Thoracic aorta (tissue), 2 donors: ENCODE measurements at places on chromosomes 13 and 19.
A peak's percentile ranks its signal among the peaks of the same experiment; 100 is the strongest.

- no peak for DNase-seq
Measured at GRCh38 chr19:40611096-40611495, 9.9 kb downstream of the LTBP4 start.

DNA sequence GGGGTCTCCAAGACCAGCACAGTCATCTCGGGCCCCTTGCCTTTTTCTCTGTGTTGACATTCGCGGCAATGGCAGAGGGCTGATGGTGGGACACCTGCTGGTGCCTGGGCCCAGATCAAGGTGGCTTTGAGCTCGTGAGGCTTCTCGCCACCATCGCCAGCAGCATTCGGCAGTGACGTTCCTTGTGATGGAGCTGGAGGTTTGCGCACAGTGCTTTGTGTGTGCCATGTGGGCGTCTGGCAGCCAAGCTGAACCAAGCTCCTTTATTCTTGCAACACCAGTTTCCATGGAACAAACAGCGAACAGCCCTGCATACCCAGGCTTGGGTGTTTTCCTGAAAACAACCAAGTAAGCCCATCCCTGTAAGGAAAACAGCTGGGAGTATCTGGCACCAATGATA, 9.1 kb upstream of the TMEM255B start:
- no peak for DNase-seq

- DNase-seq = no peak
Measured at GRCh38 chr13:58429917-58430316, 798.4 kb downstream of the PCDH17 start.

- DNase-seq = peak; percentile 41
Measured at GRCh38 chr13:113902986-113903775, 39.3 kb upstream of the GAS6 start.

DNA sequence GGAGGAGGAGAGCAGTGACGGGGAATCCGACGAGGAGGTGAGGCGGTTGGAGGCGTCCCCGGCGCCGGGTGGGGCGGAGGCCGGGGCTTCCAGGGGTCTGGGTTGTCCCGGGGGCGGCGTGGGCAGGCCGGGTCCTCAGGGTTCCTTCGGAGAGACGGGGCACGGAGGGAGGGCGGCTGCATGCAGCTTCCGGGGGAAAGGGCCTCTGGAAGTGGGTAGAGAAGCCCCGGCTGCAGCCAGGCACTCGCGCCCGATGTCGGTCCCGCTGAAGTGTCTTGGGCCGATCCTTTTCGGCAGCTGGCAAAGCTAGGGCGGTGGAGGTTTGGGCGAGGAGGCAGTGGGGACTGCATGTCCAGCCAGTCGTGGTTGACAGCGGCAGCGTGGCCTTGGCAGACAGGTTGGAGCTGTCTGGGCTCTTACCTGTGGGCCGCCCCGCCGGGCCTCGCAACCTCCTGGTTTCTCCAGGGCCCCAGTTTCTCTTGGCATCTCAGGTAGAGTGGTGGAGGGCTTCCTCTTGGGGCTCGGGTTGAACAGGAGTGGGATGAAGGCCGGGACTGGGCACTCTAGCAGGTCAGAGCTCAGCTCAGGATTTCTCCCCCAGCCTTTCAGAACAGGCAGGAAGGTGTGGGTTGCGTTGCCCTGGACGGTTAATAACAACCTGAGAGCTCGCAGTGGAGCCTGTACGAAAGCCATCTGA, 690 bp downstream of the KMT2B start:
- DNase-seq = no peak

- no peak for DNase-seq
Measured at GRCh38 chr19:56321254-56321988, 6.8 kb upstream of the ZSCAN5A start.

DNA sequence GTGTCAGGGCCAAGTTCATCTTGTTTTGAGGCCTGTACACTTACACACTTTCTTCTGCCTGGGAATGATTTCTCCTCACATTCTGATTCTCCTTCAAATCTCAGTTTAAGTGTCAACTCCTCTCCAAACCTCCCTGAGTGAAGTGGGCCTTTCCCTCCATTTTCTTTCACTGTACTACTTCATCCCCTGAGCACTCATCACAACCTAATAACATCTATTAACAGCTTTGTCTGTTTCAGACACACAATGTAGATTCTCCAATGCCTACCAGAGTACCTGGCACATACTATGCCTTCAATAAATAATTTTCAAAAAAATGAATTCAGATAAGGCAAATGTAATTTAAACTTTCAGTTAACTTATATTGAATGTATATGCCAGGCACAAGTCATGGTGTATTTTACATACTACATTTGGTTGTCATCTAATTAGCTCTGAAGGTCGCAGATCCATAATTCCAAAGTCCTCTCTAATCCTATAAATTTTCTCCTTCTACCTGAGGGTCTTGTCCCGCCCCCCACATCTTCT, 357 bp upstream of the COG6 start:
- DNase-seq = no peak

DNA sequence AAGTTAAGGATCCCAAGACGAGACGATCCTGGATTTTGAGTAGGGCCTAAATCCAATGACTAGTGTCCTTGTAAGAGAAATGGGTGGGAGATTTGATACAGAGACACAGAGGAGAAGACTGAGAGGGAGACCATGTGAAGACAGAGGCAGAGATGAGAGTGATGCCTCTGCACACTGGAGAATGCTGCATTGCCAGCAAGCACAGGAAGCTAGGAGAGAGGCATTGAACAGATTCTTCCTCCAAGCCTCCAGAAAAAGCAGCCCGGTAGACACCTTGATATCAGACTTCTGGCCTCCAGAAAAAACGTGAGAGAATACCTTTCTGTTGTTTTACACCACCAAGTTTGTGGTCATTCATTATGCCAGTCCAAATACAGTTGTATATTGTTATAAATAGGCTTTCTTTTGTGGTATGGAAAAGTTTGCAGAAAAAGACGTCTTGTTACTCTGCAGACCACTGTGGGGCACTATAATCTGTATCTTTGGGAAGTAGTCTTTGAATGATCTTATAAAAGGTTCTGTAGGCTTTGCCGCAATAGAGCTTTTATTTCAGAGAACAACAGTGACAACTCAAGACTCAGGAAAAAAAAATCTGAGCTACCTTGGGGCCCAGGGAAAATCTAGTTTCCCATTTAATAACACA, 17.9 kb upstream of the RFC3 start:
- DNase-seq = no peak

DNA sequence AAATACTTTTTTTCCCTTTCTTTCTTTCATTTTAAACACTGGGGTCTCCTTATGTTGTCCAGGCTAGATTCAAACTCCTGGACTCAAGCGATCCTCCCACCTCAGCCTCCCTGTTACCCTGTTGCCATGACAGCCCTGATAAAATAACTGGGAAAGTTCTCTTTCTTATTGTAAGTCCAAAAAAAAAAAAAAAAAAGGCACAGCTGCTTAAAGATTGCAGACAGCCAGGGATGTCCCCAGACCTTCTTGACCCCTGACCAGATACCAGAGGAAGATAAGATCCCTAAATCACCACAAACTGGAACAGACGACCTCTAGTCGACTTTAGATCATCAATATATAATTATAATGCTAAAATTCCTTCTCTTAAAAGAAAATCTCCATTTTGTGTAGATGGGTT, 1.1 kb upstream of the MVB12A start:
- no peak for DNase-seq

GRCh38 chr13:27298849-27299248, 28.2 kb downstream of the RASL11A start:
- DNase-seq = no peak

DNA sequence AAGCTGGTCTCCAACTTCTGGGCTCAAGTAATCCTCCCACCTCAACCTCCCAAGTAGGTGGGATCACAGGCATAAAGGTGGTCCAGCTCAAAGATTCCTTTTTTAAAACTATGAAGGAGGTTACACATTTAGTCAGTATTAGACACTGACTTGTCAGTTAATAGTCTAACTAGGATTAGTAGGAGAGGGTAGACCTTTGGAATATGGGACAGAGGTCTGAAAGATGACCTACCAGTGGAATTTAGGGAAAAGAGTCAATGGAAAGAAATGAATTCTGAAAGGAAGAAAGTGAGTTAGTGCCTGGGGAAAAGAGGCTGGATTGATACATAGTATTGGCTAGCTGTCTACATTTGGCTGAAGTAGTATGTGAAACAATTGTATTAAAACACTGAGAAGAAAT, 220.7 kb downstream of the MZT1 start:
- DNase-seq = no peak

- DNase-seq = no peak
Measured at GRCh38 chr13:98506728-98507230, 70.1 kb downstream of the STK24 start.

GRCh38 chr13:94057618-94058186, 421.8 kb downstream of the DCT start:
- DNase-seq = no peak

DNA sequence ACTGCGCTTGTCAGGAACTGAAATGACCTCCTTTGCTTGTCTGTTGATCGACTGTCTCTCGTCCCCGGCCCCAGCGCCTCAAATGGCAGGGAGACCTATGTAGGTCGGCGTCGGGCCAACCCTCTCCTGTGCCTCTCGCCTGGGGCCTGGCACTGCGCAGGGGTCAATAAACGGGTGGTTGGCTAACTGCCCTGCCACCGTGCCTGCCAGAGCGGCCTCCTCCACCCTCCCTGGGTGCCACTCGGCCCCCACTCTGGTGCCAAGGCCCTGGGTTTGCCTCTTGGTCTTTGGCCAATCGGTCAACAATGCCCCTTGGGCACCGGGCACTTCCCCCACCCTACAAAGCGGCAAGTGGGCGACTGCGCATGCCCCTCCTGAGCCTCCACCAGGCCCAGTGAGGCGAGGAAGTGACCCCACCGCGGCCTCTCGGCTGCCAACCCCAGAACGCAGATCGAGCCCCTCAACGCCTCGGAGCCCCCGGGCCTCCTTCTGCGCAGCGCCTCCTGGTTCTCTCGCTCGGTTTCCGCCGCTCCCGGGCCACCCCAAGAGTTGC, 1.1 kb downstream of the KEAP1 start:
- DNase-seq = peak; percentile 37

- DNase-seq = no peak
Measured at GRCh38 chr13:106349080-106349931, 186.2 kb downstream of the EFNB2 start.

GRCh38 chr19:47608969-47609905, at the start of gene BICRA:
BICRA (plus strand) TSS chr19:47609134; CDS start chr19:47673575, 64,441 bp downstream.
- DNase-seq = peak; percentile 42

DNA sequence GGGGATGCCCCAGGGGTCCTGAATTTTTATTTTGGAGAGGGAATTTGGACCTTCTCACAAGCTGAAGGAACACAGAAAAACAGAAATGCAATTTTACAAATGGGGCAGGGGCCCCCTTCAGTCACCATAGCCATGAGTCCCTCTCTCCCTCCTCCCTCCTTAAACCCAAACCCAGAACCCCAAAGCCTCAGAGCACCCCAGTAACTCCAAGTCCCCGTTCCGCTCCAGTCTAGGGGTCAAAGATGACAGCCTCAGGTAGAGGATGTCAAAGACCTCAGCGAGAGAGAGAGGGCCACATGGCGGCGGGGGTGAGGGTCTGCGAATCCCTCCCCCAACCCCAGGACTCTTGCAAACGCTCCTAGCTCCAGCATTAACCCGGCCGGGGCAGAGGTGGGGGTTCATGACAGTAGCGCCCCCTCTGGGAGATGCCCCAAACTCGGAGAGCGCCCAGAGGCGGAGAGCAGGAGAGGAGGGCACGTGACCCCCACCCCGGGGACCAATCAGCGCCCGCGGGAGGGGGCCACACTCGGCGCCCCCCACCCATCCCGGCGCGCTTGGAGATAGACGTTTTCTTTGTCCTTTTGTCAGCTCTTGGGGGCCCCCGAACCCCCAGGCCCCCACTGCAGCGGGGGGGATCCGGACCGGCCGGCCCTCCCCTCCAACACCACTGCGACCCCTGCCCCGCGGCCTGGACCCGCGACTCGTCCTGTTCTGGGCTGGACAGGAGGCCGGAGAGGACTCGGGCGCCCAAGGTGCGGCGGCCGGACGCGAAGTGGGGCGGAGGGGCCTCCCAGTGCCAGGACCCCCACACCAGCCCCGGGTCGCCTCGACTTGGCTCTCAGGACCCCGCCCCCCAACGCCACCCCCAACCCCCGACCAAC, 20.8 kb upstream of the SEMA6B start:
- no peak for DNase-seq

GRCh38 chr13:46171217-46171616, 10.8 kb downstream of the LCP1 start:
- DNase-seq = no peak

DNA sequence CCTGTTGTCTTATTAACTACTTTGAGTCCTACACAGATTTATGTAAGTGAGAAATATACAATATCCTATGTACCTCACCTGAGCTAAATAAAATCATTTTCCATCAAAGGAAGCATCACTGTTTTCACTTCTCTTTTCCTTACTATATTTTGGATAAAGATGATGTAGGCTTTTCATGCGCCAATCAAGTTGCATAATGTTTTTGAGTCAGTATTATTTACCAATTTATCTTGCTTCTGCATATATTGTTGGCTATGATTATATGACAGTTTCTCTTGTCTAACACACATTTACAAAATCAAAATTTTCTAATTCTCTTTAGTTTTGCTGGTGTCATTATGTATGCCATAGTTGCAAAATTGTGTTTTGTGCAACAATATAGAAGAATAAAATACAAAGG, 67.9 kb upstream of the FRY start:
- DNase-seq = no peak

- no peak for DNase-seq
Measured at GRCh38 chr13:90535421-90535820, 812.1 kb upstream of the MIR17HG start.
